ENCODE measurements at places on chromosomes 7 and 10.

- no peak for DNase-seq
These were observed 130.6 kb downstream of the MPP7 start for GRCh38 chr10:28172223-28172610.

DNA sequence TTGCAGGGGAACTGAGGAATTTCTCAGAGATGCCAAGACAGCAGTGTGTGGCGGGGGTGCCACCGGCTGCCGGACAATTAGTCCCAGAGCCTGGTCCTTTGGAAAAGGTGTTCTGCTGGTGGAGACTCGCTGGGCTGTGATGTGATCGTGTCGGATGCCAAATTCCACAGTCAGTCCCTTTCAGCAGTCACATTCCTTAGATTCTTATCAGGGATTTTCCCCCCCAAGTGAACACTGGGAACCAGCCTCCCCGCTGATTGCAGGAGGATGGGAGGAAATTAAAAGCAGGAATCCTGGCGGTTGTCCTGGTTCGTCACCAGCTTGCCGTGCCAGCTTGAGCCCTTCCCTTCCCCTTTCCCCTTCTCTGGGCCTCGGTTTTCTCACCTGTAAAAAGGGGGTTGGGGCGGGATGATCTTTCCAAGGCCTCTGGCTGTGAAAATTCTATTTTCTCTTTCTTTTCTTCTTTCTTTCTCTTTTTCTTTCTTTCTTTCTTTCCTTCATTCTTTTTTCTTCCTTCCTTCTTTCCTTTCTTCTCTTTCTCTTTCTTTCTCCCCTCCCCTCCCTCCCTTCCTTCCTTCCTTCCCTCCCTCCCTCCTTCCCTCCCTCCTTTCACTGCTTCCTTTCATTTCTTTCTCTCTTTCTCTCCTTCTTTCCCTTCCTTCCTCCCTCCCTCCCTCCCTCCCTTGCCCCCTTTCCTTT lies 39.6 kb downstream of the COL26A1 start:
- no peak for DNase-seq

- no peak for DNase-seq
These were observed 52.9 kb downstream of the CLEC2L start for GRCh38 chr7:139576179-139576973.

- DNase-seq: no peak
These were observed 44.6 kb downstream of the CFAP46 start for GRCh38 chr10:132897516-132898381.

- no peak for DNase-seq
These were observed at the start of gene MKX for GRCh38 chr10:27745732-27746396. MKX (minus strand) TSS chr10:27745819; CDS start chr10:27743415, 2,404 bp downstream.

DNA sequence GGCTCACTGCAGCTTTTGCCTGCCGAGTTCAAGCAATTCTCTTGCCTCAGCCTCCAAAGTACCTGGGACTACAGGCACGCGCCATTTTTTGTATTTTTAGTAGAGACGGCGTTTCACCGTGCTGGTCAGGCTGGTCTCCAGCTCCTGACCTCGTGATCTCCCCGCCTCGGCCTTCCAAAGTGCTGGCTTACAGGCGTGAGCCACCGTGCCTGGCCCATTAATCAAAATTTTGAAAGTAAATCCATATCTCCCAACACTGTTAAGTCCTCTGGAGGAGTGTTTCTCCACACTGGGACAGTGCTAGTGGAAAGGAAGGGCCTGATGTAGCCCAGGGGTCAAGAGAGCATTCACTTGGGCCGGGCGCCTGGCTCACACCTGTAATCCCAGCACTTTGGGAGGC lies 644.6 kb downstream of the SH2D4B start:
- DNase-seq: no peak
